GM12892 (cell line): ENCODE measurements at places on chromosomes 7 and 10.

DNA sequence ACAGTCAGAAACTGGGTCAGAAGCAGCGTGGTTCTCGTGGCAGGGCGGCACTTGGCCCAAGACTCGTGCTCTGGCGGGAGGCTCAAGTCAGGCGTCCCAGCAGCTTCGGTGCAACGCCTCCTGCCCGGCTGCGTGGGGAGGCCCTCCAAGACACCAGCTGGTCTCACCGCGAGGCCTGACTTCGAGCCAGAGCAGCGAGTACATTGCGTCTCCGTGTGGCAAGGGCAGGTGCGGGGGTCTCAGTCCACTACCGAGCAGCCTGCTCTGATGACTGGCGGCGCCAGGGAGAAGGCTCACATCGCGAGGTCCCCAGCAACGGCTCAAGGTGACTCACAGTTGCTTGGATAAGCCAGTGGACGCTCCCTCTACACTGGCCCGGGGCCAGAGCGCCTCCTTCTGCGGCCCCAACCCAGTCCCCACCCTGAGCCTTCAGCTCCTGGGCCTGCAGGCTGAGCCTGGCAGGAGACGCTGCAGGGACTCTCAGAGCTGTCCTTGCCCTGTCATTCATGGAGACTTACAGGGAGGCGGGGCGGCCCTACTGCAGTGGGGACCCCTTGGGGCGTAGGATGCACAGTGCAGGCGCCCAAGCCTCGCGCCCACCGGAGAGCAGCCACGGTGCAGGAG, 41.9 kb upstream of the PRKAR1B start:
- DNase-seq: no peak

- DNase-seq: no peak
Observed at GRCh38 chr10:8617792-8618191, 563.3 kb downstream of the GATA3 start.

DNA sequence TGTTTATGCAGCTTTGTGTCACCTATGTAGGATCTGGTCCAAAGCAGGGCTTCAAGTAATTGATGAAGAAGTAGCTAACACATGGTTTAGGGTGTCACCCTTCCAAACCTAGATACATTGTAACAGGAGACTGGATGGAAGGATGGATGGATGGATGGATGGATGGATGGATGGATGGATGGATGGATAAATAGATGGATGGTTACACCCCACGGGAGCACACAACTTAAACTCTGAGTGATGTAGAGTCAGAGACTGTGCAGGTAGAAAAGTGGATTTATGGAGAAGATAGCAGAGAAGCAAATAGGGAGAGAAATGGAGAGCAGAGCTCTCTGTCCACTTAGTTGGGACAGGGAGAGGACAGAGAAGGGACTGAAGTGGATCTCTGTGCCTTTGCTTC, 78.4 kb downstream of the NHLRC2 start:
- no peak for DNase-seq

GRCh38 chr10:93757136-93757535, 600 bp upstream of the LGI1 start:
- DNase-seq: no peak

- no peak for DNase-seq
Observed at GRCh38 chr7:44074349-44074695, 8.0 kb downstream of the POLM start.

DNA sequence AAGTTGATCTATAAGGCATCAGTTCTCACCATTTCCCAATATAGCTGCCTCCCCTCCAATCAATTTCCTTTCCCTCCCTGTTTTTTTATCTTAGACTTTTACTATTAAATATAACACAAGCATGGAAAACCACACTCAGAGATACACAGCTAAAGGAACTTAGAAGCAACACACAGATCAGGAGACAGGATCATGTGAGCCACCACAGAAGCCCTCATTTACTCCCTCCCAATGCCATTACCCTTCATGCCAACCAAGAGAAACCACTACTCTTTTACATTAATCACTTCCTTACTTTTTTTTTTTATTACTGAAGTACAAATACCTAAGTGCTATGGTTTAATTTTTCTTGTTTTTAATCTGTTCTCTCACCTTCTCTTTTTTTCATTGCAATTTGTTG, 33.0 kb downstream of the COG5 start:
- no peak for DNase-seq

DNA sequence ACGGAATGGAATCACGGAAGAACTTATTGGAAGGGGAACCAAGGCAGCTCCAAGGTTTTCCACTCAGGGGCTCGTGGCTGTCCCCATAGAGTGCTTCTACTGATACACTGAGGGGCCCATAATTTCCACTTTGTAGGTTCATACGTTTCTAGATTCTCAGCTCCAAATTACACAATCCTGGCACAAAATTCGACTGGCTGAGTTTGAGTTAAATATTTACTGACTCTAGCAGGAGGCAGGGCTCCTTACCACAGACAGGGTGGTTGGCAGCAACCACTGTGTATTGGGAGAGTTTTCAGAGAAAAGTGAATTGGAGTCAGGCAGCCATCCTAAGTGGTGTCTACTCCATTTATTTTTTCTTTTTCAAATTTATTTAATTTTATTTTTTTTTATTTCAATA, 55.4 kb upstream of the SEC61G start:
- DNase-seq: no peak

GRCh38 chr7:116736927-116737715, 65.1 kb downstream of the MET start:
- no peak for DNase-seq

DNA sequence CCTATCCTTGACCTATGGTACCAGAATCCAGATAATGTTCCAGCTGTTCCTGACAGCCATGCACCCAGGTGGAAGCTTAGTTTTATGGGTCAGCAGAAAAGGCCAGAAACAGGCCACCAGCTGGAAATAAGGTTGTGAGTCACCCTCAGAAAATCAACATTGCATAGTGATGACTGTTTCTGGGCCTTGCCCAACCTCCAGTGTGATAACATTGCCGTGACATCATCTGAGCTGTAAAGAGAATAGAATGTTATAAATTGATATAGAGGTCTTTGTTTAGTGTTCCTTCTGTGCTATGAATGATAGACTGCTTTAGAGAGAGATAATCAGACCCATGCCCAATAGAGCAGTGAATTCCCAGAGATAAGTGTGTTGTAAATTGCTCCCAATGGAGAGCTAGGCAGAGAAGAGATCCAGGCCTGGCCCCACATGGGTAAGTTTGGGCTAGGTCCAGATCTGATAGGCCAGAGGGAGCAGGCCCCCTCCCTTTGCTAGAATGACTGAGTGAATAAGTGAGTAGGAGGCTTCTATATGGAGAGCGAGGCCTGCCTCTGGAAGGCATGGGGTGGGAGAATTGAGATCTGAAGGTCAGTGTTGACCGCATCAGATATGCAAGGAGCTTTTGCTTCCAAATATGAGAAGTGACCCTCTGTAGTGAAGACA, 14.2 kb upstream of the HPS1 start:
- DNase-seq: no peak

- no peak for DNase-seq
Observed at GRCh38 chr7:8442814-8443304, 9.4 kb downstream of the NXPH1 start.

GRCh38 chr7:47724335-47724982, 142.5 kb upstream of the TNS3 start:
- no peak for DNase-seq

DNA sequence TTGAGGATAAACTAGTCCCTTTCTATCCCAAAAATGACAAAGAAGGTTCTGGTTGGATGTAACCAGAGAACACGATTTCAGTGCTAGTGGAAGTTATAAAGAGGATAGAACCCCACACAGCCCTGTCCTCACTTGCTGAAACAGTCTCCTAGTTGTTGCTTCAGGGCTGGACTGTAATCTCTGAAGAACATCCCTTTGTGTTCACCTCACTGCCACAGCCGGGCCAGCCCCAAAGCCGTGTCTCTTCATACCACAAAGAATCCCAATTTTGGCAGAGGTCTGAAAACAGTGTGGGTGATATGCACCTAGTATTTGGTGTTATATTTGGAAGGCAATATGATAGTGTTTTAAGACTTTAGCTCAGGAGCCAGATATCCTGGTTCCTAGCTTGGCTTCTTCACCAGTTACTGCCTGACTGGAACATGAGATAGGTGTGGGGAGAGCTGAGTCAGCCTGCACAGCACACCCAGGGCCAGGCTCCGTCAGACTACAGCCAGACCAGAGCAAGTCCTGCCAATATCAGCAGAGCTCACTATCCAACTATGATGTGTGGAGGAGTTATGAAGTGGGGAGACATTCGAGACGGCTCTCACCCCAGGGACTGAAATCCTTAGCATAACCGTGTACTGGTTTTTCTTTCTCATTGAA, 21.2 kb downstream of the CYP3A4 start:
- DNase-seq: no peak

- no peak for DNase-seq
Observed at GRCh38 chr10:5465976-5466450, 33.4 kb downstream of the CALML5 start.

DNA sequence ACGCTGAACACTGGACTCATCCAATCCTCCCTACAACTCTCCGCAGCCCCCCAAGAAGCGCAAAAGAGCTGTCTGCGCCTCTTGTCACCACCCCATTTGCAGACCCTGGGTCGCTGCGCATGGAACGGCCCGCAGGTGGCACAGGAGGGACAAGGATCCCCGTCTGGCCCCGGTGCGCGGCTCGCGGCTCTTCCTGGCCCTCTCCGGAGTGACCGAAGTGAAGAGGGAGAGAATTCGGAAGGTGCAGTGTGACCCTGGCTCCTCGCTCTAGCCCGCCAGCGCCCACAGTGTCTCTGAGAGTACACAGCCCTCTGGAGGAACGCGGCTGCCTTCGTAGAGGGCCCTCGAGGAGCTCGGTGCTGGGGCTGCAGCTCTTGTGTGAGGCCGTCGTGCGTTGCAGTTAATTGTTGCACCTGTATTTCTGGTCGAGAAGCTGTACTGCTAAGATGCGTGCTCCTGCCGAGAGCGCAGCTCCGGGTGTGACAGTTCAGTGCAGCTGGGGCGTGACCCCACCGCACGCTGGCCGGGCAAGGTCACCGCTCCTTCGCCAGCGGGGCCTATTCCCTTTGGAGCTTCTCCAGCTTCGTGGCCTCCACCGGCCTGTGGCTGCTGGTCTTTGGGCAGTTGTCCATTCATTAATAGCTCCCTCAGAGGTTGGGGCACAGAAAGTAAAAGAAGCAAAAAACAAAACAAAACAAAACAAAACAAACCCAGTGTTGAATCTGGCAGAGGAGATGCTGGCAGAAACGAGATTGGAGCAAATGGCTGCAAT, 119.0 kb downstream of the SEC23IP start:
- DNase-seq: no peak

- DNase-seq: no peak
Observed at GRCh38 chr10:3616880-3617279, 168.1 kb downstream of the KLF6 start.

- no peak for DNase-seq
Observed at GRCh38 chr7:82810558-82811259, 352.0 kb downstream of the PCLO start.

GRCh38 chr7:77907281-77907680, 108.7 kb downstream of the PHTF2 start:
- no peak for DNase-seq

- no peak for DNase-seq
Observed at GRCh38 chr10:22053048-22053447, 49.5 kb upstream of the DNAJC1 start.

GRCh38 chr10:51879238-51879637, 179.8 kb upstream of the CSTF2T start:
- no peak for DNase-seq

- DNase-seq: no peak
Observed at GRCh38 chr7:45469103-45469502, 105.1 kb upstream of the ADCY1 start.

DNA sequence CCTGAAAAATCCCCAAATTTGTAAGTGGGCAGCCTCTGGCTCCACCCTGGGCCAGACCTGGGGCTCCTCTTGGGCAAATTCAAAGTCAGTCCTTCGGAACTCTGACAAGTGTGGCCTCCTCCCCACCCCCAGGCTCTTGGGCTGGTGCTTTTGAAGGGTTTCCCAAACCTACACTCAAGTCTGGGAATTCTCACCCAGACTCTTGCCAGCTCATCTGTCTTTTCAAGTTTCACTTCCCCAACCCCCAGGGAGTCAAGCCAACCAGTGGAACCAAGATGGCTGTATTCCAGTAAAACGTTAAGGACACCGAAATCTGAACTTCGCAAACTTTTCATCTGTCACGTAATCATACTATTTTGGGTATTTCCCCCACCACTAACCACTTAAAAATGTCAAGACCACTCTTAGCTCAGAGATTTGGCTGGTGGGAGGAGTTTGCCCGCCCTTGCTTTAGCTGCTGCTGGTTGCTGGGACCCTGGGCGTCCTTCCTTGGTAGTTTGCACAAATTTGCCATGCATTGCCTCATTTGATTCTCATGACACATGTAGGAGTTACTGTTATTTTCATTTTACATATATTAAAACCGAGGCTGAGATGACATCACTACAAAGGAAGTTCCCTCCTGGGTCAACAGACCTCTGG, 1.7 kb upstream of the MYO1G start:
- DNase-seq: no peak
